ENCODE measurements at places on chromosomes 3 and 15. TPM values are rescaled to one million over a fixed set of nuclear protein-coding genes. Genes with fewer than 3 reads are reported as not detected.

The UBP1 gene
- 35.3 TPM for total RNA-seq

The KY gene
- total RNA-seq: 0.28 TPM

The TIGIT gene
- total RNA-seq: not detected

The EIF3J gene
- total RNA-seq: 30.6 TPM

The PBRM1 gene
- 56.7 TPM for total RNA-seq

The FBXO40 gene
- not detected for total RNA-seq

The KCNMB3 gene
- total RNA-seq: 1.1 TPM

The SLITRK3 gene
- total RNA-seq: not detected

The CLSTN2 gene
- 0.14 TPM for total RNA-seq

The RYR3 gene
- total RNA-seq: 0.09 TPM
